Stimulated activated CD4-positive, alpha-beta T cell treated with anti-CD3 and anti-CD28 coated beads, TNF-alpha, amount 100 ng/mL, for 24 hours (primary cell): ENCODE measurements at places on chromosomes 2 and 18.

DNA sequence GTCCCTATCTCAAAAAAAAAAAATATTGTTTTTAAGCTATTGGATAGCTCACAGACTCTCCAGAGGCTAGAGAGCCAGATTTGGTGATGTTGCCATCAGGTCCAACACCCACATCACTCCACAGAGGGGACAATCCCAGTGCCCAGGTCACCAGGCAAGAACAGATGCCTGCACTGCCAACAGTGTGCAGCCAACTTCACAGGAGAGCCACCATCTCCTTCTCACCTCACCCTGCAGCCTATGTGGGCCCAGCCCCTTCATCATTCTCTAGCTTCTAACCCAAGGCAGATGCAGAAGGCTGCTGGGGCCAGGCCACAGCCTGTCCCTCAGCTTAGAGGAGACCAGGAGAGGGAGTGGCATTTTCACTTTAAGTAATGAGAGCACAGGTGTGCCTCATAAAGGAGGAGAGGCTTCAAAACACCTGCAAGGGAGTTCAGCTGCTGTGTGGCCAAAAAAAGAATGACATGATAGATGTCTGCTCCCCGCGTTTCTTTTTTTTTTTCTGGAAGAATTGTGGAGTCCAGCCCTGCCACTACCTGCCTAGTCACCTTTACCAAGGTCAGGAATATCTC is 98.0 kb upstream of the ZSWIM2 start:
- no peak for DNase-seq

GRCh38 chr2:42385225-42385624 is 24.2 kb upstream of the COX7A2L start:
- no peak for DNase-seq

DNA sequence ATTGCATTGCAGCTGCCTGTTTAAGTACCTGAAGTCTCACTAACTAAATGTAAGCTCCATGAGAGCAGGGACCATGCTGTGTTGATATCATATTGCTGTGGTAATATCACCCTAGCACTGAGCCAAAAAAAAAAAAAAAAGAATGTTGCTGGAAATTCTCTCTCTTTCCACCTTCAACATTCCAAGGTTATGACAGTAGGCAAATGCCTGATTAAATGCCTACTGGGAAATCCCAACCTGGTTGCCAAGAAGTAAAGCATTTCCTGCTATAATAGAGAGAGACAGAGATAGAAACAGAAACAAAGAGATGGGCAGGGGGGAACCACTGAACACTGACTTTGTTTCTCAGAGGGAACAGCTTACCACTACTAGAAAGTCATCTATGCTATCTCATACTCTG is 1604.2 kb downstream of the LRP1B start:
- no peak for DNase-seq

DNA sequence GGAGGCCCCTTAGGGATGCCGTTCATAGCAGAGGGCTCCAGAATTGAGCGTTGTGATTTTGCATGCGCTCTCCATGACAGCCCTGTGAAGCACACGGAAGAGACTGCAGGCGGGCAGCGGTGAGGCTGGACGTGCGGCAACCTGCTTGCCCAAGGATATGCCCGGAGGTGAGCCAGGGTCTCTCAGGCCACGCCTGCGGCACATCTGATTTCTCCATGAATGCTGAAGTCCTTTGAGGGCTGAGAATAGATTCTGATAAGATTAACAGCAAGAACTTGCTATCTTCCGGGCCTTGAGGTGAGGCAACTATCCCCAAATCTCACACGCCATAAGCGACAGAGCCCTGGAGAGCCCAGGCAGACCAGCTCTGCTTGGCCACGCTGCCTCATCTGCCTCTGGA is 55.6 kb upstream of the LAMA1 start:
- DNase-seq, result no peak

DNA sequence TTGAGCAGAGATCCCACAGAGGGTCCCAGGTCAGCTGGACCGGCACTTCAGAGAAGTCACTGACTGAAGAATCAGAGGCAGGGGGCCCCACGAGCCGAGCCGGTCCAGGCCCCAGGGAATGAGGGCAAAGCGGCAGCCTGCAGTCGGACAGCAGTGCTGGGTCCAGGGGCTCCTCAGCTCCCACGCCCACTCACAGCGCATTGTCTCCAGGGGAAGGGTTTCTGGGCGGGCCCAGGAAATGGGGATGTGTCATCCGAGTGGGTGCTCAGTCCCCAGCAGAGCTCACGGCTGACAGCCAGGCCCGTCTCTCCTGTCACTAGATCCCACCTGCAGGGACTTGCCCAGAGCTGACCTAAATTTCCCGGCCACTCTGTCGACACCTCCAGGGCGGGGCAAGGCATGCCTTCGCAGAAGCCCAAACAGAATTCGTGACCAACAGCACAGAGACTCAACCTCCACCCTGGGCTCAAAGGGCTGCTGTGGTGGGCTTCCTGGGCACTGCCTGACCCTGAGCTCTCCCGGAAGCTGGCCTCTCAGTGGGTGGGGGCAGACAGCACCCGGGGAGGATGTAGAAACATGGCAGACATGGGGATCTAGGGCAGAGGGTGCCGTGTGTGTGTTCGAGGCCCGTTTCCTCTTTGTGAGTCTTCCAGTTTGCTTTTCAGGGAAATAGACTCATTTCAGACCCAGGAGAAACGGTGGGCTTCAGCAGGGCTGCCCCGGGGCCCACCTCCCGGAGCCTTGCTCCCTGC is 42.1 kb upstream of the TAF1B start:
- DNase-seq, result no peak

GRCh38 chr18:58299135-58299473 is 255.1 kb downstream of the NEDD4L start:
- no peak for DNase-seq

- DNase-seq, result no peak
Observed at GRCh38 chr2:174678395-174678794, 80.8 kb upstream of the WIPF1 start.
